ENCODE measurements at places on chromosomes 6 and 20. TPM values are rescaled to one million over a fixed set of nuclear protein-coding genes. Genes with fewer than 3 reads are reported as not detected.

C4A gene
- total RNA-seq = 1.7 TPM

LY6G6C gene
- total RNA-seq = 0.15 TPM

SLCO4A1 gene
- total RNA-seq = 0.38 TPM

COL10A1 gene
- total RNA-seq = 0.08 TPM

FAM217A gene
- total RNA-seq = not detected

ELMO2 gene
- 24.4 TPM for total RNA-seq

HLA-E gene
- 122 TPM for total RNA-seq

DPPA5 gene
- total RNA-seq = not detected
